ENCODE measurements at places on chromosomes 16 and 17.

GRCh38 chr17:59026176-59026939 lies 80.3 kb downstream of the TRIM37 start:
- DNase-seq: no peak

DNA sequence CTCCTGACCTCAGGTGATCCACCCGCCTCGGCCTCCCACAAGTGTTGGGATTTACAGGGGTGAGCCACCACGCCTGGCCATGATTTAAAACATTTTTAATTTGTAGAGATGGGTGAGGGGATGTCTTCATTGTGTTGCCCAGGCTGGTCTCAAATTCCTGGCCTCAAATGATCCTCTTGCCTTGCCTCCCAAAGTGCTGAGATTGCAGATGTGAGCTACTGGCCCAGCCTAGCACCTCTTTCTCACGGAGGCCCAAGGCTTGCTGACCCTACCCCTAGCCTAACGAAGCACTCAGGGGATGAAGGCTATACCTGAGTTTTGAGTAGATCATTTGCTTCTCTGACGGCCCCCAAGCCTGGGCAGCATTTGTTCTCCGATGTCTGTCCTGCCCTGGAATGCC lies 26.6 kb downstream of the UNK start:
- no peak for DNase-seq

- DNase-seq: no peak
Measured at GRCh38 chr17:57788725-57789124, 43.6 kb upstream of the CCDC182 start.

- DNase-seq: no peak
Measured at GRCh38 chr17:62713086-62713881, 85.8 kb downstream of the MRC2 start.

DNA sequence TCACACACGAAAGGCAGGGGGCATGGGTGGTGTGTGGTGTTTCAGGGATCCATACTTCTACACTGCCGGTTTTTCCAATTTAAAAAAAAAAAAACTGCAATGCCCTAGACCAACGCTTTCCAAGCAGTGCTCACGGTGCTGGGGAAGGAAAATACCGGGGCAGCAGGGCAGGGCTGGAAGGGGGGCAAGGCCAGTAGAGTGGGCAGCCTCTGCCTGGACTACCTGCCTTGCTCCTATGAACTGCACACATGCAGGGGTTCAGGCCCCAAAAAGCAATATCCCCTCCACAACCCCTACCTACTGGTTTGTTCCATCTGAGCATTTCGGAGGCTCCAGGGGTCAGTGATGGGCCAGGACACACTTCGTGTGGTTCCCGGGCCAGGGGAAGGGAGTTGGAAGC lies 29.4 kb downstream of the RPH3AL start:
- no peak for DNase-seq
